ENCODE measurements at places on chromosomes 16 and 17. TPM values are rescaled to one million over a fixed set of nuclear protein-coding genes. Genes with fewer than 3 reads are reported as not detected.

Gene NPTX1
- 6.6 TPM for total RNA-seq

Gene ZNF785
- 17.2 TPM for total RNA-seq

Gene CDT1
- total RNA-seq: 3.8 TPM

Gene FZD2
- 0.41 TPM for total RNA-seq

DNA sequence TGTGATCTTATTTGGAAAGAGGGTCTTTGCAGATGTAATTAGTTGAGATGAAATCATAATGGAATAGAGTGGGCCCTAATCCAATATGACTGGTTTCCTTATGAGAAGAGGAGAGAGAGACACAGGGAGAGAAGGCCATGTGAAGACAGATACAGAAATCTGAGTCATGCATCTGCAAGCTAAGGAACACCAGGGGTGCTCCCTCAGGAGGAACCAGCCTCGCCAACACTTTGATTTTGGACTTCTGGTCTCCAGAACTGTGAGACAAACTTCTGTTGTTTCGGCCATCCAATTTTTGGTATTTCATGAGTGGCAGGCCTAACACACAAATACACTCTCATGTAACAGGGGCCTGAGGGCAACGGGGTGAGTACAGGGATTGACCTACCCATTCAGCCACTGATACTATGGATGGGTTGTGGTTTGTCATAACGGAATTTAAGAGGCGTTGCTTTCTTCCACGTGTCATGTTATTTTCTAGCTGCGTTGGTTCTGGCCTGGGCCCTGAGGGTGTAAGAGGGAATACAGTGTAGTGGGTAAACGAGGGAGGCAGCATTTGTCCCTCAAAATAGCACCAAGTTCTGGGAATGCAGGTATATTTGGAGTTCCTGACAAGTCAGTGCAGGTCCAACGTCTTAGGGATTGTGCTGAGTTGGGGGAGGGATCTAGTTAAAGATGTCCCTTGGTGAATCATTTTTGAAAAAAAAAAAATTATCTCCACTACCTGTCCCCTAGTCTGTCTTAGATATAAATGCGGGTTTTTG, 17.7 kb downstream of the PLCG2 start:
- no peaks in the 10 kb centered on the region for H3K36me3 ChIP-seq
- no peak overlapping the region for H3K4me3 ChIP-seq
- no peaks in the 10 kb centered on the region for H3K27me3 ChIP-seq
- no peaks in the 10 kb centered on the region for H3K4me1 ChIP-seq
- no peak for DNase-seq

Data from transverse colon (tissue), 4 donors.